Fibroblast of lung (primary cell): ENCODE measurements at places on chromosomes 16 and 17.

DNA sequence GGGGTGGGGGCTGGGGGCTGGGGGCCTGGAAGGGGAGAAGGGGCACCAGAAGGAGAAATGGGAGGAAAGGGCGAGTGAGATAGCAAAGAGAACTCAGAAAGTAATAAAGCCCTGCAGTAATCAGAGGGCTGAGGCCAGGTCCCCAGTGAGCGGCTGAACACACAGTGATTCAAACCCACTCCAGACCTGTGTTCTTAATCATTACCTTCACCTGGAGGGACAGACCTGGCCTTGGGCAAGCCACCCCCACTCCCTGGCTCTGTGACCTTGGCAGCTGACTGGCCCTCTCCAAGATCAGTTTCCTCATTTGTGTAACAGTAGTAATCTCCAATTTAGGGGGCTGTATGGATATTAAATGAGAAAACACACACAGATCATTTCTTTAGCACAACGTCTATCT is 150.4 kb downstream of the WWOX start:
- no peak for DNase-seq

DNA sequence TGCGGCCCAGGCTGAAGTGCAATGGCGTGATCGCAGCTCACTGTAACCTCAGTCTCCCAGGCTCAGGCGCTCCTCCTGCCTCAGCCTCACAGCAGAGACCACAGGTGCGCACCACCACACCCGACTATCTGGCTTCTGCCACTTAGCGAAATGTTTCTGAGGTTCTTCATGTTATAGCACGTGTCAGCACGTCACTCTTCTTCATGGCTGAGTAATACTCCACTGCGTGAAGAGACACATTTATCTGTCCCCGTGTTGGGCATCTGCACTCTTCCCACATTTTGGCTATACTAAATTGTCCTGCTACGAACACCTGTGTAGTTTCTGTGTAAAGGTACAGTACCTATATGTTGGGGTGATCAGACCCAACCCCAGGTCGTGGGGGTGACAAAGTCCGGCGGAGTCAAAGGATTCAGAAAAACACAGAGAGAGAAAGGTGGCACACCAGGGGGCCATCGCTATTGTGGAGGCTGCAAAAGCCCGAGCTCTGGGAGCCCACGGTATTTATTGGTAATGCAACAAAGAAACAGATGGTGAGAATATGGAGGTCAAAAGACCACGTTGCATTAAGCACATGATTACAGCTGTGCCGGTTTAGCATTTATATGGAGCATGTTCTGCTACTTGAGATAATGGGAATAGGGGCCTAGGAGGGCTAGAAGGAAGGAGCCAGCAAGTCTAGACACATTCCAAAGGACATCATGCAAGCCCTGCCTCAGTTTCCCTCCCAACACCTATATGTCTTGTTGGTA is 851 bp upstream of the DPEP1 start:
- DNase-seq, result no peak

DNA sequence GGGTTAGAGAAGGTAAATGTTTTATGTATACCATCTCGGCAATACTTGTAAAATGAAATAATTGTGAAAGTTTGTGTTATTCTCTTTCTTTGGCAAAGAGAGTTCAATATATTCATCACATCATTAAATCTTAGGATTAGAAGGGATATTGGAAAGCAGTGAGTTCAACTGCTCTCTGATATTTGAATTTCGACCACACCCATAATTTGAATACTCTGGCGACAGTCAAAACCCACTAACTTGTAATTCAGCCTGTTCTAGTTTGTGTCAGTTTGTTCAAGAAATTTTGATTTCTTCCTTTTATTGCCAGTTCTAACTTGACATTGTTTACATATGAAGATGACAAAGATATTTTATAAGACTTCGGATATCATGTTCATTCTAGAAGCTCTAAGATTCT is 1380.5 kb upstream of the CDH8 start:
- DNase-seq, result no peak

DNA sequence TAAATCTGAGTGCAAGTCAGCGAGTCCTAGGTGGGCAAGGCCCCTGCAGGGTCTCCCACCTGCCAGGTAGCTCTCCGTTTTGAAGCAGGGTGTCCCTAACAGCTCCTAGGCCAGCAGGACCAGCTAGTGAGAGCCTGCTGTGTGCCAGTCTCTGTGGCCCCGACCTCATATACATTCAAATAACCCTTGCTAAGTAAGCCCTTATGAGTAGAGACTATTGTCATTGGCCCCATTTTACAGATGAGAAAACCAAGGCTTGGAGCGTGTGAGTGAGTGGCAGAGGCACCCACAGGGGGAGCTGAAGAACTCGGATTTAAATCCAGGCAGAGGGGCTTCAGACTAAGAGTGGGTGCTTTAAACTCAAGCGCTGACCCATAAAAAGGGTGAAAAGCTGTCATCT is 39.7 kb upstream of the EMP2 start:
- no peak for DNase-seq

GRCh38 chr16:23014592-23014991 is 134.7 kb downstream of the USP31 start:
- no peak for DNase-seq

DNA sequence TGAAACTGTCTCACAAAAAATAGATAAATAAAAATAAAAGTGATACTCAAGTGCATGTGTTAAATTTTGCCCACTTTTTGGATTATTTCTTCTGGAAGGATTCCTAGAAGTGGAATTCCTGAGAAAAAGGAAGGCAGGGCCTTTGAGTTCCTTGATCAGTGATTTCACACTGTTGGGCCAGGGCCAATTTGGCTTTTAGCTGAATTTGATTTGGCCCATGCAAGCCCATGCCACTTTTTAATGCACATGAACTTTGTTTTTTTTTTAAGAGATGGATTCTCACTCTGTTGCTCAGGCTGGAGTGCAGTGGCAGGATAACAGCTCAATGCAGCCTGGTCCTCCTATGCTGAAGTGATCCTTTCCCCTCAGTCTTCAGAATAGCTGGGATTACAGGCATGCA is 96.3 kb downstream of the TNFRSF13B start:
- no peak for DNase-seq

- no peak for DNase-seq
These were observed 194.9 kb upstream of the RBFOX1 start for GRCh38 chr16:7137560-7138330.

DNA sequence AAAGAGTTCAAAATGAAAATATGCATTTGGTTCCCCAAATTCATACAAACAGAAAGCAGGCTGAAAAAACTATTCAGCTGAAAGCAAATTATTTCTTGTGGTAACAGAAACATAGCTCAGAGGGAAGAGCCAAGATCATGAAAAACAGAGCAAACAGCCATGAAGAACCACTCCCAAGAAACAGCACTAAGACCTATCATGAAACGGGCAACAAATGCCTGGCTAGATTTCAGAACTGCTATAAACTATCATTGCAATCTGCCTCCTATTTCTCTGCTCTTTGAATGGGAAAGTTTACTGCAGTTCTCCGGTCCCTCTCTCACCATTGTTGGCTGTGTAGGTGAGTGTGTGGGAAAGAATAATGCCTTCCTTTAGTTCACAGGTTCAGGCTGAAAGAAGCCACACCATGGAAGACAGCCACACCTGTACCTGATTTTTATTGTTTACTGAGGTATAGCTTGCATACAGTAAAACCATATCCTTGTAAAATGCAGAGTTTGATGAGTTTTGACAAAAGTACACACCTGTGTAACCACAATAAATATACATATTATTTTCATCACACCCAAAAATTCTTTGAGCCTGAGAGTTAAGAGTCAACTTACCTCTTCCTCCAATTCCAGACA is 48.2 kb downstream of the CEP112 start:
- DNase-seq, result no peak

- no peak for DNase-seq
These were observed 43.2 kb upstream of the DNAJA2 start for GRCh38 chr16:47016700-47017133.

DNA sequence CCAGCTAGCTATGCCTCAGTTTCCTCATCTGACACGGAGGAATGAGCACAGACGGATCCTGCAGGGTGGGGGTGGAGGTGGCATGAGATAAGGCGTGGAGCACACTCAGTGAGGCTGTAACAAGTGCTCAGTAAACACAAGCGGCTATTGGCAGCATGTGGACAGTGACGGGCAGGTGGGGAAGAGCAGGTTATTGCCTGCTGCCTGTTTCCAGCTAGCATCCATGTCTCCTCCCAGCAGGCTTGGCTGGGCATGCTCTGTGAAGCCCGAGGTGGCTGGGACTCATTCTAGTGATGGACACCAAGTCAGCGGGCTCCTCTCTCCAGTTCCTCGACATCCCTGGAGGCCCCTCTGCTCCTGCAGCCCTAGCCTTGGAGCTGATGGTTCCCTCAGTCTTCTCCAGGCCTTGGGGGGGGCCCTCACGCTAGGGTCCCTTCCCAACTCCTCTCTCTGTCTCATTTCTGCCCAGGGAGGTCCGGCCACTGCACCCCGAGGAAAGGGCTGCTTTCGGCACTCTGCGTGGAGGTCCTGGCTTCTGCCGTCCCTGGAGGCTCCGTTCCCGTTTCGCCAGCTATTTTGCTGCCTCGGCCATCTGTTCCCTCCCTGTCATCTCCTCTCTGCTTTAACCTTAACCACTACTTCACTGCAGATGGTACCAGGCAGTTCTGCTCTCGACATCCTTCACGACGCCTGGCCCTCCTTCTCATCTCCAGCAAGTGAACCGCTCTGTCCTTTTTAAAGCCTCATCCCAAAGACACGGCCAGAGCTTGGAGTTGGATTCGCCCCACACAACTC is 6.2 kb downstream of the RTN4RL1 start:
- DNase-seq, result no peak

DNA sequence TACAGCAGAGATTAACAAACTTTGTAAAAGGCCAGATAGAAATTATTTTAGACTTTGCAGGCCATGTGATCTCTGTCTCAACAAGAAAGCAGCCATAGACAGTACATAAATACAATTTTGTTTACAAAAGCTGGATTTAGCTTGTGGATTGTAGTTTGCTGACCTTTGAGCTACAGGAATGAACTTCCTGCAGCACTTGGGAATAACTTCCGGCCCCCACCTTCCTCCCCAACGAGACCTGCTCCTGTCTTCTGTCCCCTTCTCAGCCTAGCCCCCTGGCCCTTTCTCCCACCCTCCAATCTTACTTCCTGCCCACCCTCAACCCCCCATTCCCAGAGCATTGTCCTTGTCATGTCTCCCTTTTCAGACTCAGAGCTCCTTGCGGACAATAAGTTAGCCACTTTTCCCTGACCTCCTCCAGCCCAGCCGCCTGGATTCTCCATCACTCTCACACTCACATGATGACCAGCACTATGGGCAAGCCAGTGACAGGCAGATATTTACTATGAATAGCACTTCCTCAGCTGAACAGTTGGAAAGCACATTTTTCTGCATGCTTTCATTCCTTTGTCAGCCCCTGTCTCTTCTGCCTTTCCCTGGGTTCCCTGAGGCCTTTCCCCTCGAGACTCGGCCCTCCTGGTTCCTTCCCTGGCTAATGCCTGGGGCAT is 27.6 kb upstream of the DLX3 start:
- no peak for DNase-seq

GRCh38 chr16:53692146-53692545 is 11.5 kb downstream of the RPGRIP1L start:
- peak; percentile 26 for DNase-seq

- DNase-seq, result no peak
These were observed 24.0 kb downstream of the BRIP1 start for GRCh38 chr17:61839300-61839786.

- no peak for DNase-seq
These were observed 212.6 kb downstream of the RBFOX1 start for GRCh38 chr16:7545251-7545650.

GRCh38 chr16:85514598-85515318 is 98.4 kb upstream of the GSE1 start:
- DNase-seq, result peak; percentile 96

DNA sequence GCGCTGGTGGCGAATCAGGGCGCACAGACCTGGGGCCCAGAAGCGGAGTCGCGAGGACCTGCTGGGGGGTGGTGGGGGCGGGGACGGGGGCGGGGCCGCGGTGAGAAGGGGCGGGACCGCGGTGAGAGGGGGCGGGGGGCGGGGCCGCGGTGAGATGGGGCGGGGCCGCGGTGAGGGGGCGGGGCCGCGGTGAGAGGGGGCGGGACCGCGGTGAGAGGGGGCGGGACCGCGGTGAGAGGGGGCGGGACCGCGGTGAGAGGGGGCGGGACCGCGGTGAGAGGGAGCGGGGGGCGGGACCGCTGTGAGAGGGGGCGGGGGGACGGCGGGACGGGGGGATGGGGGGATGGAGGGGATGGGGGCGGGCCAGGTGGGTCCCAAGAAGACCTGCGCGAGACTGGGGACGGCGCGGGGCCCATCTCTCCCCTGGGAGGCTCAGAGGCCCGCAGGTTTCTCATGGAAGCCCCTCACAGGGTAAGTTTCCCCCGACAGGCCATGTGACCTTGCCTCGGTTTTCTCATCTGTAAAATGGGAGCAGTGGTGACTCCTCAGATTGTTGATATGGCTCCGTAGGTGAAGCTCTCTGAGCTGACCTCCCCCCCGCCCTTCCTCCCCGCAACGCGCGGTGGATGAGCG is 28.6 kb upstream of the DBNDD1 start:
- no peak for DNase-seq

GRCh38 chr16:17828012-17828411 is 357.3 kb upstream of the XYLT1 start:
- peak; percentile 79 for DNase-seq

DNA sequence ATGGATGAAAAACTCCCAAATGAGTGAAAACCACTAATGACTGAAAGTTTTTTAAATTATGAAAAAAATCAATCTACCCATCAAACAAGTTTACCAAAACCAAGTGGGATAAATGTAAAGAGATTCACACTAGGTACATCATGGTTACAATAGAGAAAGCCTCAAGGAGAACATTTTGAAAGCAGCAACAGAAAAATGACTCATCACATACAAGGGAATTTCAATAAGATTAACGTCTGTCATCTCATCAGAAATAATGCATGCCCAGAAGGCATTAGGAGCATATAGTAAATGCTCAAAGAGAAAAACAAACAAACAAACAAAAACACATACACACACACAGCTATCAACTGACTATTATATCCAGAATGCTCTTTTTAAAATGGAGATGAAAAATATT is 261.8 kb upstream of the KIF2B start:
- no peak for DNase-seq

DNA sequence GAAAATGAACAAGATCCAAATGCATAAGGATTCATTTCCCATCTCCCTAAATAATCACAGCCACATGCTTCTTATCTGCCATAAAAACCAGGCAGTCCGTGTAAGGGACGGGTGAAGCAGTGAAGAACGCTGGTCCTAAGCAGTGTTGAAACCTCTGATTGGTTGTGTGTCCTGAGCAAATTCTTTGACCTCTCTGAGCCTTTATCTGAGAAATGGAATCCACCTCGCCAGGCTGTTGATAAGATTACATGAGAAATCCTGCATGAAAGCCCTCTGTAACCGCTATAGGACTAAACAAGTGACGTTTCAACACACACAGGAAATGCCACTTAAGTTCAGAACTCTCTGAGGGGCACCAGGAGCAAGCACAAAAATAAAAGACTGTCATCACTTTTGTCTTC is 26.8 kb downstream of the GAS7 start:
- peak; percentile 31 for DNase-seq

DNA sequence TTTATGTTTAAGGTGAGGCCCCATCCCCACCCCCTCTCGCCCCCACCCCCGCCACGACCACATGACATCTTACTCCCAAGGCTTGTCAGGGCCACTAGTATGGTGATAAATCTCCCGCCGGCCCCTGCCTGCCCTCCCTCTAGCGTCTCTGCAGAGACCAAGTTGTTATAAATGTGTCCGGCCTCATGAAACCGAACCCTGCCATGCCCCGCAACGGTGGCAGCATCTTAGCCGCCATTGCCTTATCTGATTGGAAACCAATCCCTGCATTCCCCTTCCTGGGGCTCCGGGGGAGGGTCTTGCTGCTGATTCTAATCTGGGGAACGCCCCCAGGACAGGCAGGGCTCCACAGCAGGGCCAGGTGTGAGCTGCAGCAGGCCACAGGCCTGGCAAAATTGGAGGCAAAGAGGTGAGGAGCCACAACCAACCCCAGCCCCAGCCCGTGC is 352.4 kb downstream of the C16orf95 start:
- no peak for DNase-seq
